Suppressor macrophage treated with lipopolysaccharide for 1 hour (primary cell): ENCODE measurements at places on chromosomes 11 and 22.

DNA sequence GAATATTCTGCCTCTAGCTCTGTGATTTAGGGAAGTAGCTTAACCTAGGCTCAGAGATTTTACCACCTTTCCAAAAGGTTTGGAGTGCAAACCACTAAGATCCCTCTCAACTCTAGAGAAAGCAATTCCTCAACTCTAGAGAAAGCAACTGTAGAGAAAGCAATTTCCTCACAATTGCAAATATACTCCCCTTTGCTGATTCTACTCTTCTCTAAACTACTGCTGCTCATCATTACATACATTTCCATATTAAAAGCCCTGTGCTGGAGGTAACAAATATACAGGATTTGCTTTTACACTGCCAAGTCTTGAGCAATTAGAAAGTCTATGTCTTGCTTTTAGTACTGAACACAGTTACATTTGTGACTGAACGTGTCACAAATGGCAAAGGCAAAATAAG lies 48.2 kb downstream of the ALG9 start:
- DNase-seq, result no peak

DNA sequence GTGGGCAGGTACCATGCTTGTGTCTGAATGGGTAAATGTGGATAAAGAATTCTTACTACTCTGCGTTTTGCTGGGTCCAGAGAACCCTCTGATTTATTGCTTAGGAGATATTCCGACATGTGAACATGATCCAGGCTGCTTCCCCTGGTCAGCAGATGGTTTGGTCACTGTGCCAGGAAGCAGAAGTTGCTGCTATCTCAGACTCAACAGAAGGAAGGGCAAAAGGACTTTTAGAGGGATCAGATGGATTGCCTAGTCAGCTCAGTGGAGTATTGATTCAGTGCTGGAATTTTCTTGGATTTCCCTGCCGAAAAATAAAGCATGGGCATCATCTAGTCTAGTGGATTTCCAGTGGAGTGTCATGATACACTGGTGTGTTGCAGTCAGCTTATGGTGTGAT lies 440.1 kb downstream of the NTM start:
- peak; percentile 33 for DNase-seq

GRCh38 chr11:119504371-119504770 lies 81.4 kb upstream of the THY1 start:
- DNase-seq, result peak; percentile 71

DNA sequence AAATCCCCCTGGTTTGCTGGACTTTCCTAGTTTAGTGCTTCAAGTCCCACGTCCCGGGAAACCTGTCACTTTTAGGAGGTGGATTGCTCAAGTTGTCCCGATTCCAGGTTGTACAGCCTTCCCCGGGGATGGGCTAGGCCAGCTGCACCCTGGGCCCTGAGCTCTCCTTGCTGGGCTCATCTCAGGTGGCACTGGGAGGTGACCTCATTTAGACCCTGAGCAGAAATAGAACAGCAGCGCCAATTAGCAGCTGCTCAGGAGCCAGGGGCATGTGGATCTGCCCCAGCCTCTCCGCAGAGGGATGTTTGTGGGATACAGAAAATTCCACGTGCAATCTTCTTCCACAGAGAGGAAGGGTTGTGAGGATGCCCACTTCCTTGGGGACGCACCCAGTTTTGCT lies 9.6 kb upstream of the CERK start:
- DNase-seq, result no peak

DNA sequence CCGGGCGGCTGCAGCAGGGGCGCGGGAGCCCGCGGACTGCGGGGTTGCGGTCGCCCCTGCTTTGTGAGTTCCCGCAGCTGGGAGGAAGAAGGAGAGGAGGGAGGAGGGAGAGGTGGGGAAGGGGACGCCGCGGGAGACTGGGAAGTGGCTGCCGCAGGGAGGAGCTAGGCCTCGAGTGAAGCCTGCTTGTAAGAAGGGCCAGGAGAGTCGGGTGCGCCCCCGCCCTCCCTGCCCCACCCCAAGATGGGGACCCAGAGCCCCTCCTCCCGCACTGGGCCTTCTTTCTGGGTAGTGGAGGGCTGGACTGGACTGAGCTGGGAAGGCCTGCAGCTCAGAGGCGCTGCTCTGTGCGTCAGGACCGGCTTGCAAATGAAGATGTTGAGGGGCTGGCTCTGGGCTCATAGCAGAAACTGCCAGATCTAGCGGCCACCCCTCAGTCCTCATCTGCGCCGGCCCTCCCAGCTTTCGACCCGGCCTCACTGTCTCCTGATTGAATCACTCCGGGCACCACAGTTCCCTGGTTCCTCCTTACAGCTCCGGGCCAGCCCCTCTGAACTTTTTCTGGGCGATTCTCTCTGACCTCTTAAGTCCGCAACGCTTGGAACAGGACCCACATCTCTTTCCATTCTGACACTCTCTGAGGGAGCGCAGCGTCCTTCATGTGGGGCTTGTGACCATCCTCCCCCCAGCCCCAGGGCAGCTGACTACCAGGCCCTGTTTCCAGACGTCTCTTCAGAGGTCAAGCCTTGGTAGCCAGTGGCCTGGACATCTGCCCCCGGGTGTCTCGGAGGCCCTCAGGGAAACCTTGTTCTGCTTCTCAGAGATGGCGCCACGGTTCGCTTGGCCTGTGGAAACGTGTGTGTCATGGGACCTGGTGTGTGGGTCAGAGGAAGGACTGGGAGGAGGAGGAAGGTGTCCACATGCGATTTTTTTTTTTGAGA lies 21.9 kb downstream of the SERPINH1 start:
- peak; percentile 53 for DNase-seq

- no peak for DNase-seq
Observed at GRCh38 chr11:126816645-126817044, 183.9 kb downstream of the KIRREL3 start.

DNA sequence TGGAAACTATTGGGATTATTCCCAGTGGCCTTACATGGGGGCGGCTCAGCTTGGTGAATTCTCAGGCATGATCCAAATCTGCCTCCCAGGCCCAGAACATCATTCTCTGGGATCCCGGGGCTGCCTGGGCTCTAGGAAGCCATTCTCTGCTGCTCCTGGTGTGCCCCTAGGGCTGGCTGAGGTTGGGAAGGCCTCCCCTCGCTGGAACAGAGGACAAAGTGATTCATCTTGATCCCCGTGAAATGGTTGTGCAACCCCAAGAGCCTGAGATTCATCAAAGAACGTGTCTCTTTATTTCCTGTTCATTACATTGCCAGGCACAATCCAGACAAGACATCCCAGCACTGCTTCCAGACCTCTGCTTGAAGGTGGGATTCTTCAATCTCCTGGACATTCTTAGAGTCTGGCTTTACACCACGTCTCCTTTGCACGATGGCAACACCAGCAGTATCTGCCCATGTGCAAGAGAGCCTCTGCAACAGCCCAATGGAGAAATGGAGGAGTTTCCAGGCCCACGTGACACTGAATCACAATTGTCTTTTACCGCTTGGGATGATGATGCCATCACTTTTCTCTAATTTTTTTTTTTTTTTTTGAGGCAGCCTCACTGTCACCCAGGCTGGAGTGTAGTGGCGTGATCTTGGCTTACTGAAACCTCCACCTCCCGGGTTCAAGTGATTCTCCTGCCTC lies 52.3 kb downstream of the TST start:
- peak; percentile 96 for DNase-seq

GRCh38 chr22:38490915-38491314 lies 15.2 kb downstream of the DDX17 start:
- DNase-seq, result no peak

DNA sequence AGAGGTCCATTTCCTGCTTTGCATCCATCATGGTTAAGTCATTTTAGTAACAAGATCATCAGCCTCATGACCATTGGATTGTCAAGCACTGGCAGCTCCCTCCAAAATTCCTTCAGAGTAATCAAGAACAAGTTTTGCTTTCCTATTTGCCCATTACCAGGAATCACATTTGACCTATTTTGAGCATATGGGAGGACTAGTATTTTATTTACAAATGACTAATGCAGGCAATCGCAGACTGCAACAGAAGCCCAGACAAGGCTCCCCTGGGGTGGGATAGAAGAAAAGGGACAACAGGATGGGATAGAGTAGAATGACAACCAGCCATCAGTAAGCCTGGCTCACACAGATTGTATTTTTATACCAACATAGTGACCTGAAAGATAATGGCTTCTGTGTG lies 9.1 kb downstream of the MMP10 start:
- no peak for DNase-seq

DNA sequence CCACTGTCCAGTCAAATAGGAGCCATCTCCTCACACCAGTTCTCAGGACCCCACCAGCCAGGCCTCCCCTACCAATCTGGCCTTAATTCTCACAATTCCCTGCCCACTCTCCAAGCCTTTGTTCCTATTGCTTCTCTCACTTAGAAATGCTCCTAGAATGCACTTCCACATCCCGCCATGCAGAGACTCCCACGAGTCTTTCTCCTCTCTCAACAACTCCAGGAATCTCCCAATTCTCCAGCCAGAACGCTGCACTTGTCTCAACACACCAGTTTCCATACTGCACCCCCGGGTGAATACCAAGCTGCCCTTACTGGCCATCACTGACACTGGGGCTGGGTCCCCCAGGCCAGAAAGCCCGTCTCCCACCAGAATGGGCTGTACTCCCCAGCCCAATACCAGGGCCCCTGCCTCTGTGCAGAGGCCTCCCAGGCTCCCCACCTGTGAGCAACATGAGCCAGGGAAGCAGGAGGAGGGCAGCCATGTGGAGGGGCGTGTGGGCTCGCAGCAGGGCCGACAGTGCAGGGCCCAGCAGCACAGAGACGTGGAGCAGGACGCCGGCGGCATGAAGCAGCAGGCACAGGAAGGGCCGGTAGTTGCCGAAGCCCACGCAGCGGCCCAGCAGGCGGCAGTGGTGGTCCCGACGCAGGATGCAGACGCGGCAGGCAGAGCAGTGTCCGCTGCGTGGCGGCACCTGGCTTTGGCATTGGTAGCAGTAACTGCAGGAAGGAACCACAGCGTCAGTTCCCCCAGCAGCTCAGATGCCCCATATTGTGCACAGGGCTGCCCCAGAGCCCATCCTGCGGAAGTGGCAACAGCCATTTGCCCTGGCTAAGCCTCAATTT lies 2.4 kb downstream of the ZDHHC24 start:
- DNase-seq, result peak; percentile 42

GRCh38 chr11:42976636-42977217 lies 335.1 kb upstream of the API5 start:
- no peak for DNase-seq

DNA sequence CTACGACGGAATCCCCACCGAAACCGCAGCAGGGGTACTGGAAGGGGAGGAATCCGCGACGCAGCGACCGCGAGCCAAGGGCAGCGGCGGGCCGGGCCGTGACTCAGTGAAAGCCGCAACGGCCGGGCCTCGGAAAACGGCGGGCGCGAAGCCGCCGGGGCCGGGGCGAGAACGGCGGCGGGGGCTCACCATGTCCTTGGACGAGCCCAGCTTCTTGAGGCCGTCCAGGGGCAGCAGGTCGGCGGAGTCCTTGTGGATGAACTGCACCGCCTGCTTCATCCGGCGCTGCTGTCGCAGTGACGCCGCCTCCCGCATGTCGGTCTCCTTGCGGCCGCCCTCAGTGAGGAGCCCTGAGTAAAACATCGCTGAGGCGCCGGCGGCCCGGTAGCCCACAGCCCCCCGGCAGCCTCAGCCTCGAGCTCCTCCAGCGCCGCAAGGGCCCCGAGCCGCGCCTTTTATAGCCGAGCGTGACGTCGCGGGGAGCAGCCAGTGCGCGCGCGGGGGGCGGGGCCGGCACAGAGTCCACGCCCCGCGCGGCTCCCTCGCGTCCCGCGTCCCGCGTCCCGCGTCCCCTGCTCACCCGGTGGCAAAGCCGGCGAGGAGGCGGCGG lies at the start of gene NRIP3:
TSS of gene NRIP3 (minus strand) at position 429 of the 610 bp plus-strand sequence. CDS start at position 363, 66 bp downstream.
- DNase-seq, result peak; percentile 90

DNA sequence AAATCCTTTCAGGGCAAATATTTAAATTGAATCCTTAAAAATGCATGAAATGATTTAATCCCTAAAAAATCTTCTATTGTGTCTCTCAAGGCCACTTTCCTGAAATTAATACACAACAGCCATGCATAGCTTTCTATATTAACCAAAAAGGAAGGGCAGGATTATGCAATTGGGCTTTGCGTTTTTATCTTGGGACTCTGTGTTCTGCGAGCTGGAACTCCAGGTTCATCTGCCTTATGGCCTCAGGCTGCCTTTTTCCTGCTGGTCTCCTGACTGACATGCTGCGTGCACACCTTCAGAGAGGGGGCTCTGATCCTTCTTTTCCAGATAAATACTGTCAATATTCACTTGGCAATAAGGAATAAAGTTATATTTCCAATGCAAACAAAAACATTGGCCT lies 141.7 kb upstream of the GRIA4 start:
- DNase-seq, result no peak

DNA sequence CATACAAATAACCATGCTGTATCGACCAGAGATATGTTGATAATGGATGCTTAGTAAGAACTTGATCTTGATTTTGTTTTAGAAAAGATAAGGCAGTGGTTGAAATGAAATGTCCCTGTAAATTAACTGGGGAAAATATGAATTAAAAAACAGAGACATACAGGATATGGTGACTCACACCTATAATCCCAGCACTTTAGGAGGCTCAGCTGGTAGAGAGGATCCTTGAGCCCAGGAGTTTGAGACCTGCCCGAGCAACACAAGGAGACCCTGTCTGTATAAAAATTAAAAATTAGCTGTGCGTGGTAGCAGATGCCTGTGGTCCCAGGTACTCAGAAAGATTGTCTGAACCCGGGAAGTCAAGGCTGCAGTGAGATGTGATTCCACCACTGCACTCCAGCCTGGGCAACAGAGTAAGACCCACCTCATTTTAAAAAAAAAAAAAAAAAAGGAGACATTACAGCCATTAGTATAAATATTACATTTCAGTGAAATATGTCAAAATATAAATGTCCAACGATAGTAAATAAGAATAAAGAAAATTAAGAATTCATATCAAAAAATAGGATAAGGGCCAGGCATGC lies 4.6 kb downstream of the PICALM start:
- peak; percentile 43 for DNase-seq

GRCh38 chr22:21741790-21742189 lies 6.2 kb upstream of the YPEL1 start:
- DNase-seq, result no peak

GRCh38 chr11:85755701-85756100 lies 55.2 kb downstream of the SYTL2 start:
- no peak for DNase-seq

DNA sequence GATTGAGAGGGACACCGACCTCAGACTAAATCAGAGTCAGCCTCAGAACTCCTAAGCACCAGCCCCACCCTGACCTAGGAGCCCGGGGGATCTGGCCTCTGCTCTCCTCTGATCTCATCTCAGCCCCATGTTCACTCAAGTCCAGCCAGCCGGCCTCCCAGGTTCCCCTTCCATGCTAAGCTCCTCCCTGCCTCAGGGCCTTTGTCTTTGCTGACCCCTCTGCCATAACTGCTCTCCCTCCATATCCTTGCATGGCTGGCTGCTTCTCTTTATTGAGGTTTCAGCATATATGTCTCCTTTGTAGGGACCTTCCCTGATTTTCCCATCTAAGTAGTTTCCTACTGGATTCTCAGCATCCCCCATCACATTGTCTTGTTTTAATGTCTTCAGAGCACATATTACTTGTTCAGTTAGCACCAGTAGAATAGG lies 780 bp upstream of the SLC15A3 start:
- no peak for DNase-seq

DNA sequence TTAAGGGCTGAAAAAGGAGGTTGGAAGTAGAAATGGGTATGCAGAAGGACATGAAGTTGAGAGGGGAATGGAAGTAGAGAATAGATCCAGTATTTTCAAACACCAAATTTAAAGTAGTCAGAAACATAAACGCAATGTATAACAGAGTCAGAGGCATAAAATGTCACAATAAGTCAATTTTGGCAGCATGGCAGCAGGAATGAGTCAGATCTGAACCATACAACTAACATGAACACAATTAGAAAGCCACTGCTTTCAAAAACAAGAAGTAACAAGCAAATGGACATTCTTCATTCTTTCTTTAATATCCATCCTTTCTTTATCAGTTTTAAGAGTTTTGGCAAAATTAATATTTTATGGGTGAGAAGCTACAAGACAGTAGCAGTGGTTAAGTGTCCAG lies 2.5 kb downstream of the CHORDC1 start:
- peak; percentile 58 for DNase-seq
